ENCODE measurements at places on chromosomes 16 and 17.

- no peak for DNase-seq
Measured at GRCh38 chr16:6252541-6252940, 1080.1 kb upstream of the RBFOX1 start.

GRCh38 chr17:4951486-4951885, 567 bp downstream of the ENO3 start:
- DNase-seq = no peak

- DNase-seq = peak; percentile 16
Measured at GRCh38 chr17:49694847-49695697, 12.7 kb downstream of the SLC35B1 start.

DNA sequence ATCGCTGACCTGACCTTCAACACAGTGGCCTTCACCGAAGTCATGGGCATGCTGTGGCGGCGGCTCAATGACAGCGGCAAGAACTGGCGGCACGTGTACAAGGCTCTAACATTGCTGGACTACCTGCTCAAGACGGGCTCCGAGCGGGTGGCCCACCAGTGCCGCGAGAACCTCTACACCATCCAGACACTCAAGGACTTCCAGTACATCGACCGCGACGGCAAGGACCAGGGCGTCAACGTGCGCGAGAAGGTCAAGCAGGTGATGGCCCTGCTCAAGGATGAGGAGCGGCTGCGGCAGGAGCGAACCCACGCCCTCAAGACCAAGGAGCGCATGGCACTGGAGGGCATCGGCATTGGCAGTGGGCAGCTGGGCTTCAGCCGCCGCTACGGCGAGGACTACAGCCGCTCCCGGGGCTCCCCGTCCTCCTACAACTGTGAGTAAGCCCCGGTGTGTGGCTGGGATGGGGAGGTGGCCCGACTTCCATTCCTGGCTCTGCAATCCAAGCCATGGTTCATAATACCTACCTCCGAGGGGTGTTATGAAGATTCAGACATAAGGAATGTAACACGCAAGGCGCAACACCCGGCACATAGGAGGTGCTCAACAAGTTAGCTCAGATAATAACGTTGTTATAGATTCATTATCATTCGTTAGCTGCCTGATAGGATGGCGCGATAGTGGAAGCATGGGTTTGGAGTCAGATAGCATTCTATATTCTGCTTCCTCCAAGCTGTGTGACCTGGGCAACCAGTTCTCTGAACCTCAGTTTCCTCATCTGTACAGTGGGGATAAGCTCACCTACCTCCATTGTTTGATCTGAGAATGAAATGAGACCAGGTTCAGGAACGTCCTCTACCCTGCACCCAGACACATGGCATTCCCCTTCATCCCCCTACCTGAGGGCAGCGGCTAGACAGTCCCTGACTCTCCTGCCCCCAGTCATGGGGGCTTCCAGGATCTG, 4.4 kb downstream of the EPN3 start:
- DNase-seq = no peak

DNA sequence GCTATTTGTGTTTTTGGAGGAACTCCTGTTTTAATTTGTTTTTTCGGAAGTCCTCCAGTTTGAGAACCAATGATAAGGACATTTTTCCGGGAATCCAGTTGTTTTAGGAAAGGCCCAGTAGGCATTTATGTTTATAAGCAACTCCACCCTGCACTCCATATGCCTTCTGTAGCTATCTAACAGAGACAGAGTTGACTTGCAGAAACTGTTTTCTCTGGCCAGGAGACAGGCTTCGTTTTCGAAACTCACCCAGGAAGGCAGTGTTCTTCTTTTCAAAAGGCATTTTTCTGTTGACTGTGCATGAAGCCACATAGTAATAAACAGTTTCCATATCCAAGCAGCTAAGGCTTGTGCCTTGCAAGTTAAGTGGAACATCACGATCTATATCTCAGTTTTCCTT, 587.1 kb downstream of the WWOX start:
- no peak for DNase-seq

- DNase-seq = peak; percentile 40
Measured at GRCh38 chr16:4273858-4274311, 1.1 kb upstream of the TFAP4 start.

- no peak for DNase-seq
Measured at GRCh38 chr17:79650861-79651260, 40.0 kb upstream of the RBFOX3 start.

DNA sequence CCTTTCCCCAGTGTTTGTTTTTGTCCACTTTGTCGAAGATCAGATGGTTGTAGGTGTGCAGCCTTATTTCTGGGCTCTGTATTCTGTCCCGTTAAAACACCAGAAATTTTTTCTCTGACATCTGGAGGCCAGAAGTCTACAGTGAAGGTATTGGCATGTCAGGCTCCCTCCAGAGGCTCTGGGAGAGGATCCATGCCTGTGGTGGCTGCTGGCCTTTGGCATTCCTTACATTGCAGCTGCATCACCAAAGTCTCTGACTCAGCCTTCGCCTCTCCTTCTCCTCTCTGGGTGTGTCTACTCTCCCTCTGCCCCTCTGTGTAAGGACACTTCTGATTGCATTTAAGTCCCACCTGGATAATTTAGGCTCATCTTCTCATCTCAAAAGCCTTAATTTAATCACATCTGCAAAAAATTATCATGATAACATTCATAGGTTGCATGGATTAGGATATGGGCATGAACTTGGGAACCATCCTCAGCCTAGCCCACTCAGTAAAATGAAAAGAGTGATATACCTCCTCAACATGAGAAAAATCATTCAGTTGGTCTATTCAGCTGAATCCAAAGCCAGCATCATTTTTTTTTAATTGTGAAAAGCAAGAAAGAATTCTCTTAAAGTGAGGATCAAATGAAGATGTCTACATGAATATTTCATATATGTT, 78.0 kb downstream of the MAP2K6 start:
- peak; percentile 94 for DNase-seq
